ENCODE measurements at places on chromosomes 2 and 18.

- no peak for DNase-seq
These were observed 159.8 kb downstream of the ZNF385B start for GRCh38 chr2:179701524-179702110.

GRCh38 chr2:236828820-236829219, 256.9 kb upstream of the COPS8 start:
- no peak for DNase-seq

DNA sequence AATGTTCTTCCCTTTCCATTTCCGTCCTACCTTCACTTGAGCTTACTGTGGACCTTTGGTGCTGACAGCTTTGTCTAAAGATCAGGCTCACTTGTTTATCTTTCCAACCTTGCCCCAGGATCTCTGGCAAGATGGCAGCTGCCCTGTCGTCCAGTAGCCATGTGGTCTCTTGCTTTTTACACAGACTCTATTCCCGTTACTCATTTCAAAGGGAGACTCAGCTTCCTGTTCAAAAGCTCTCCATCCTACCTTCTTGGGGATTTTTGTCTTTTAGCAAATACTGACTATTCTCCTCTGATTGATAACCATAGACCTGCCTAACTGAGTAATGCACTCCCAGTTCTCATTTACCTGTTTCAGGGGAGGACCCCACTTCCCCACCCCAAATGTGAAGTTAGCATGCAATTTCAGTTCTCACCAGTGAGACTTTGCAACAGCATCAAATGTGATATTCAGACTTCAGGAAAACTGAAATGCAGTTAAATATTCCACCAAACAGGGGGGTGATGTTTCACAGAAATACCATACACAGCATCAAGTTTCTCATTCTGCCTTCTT, 184.4 kb downstream of the MYO3B start:
- DNase-seq, result no peak

DNA sequence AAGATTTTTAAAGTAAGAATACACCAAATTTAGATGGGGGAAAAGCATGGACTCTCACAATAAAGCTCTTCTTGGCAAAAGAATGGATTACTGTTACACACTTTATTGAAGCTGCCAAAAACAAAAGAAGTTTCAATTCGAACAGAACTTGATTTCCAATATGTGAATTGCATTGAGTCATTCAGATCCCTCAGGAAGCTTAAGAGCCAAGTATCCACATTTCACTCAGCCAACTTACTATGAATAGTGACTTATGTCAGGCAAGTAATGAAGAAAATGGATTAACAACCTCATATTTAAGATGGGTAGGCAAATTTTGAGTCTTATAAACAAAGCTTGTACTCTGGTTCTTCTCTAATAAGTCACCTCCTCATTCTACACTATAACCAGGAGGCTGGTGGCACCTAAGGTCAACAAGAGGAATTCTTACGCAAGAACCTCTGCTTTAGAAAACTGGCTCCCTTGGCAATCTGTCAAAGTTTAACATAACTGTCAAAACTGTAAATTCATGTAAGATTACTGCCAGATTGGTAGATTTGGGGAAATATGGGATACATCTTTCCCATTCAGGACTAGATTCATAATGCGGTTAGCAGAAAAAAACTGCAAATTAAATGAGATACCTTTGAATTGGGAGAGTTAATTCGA, 6.0 kb downstream of the HADHA start:
- DNase-seq, result no peak

All from NCI-H510A treated with DMSO at 0.1 percent for 48 hours (cell line).